Cerebellar cortex (tissue), 1 donor: ENCODE measurements at places on chromosomes 1 and 21.

GRCh38 chr1:7233646-7234470 lies 448.6 kb downstream of the CAMTA1 start:
- no peak for DNase-seq

GRCh38 chr1:145885738-145886287 lies at the start of gene ANKRD35:
ANKRD35 (minus strand) TSS chr1:145885866; CDS start chr1:145885758, 108 bp downstream.
- peak; percentile 87 for DNase-seq

DNA sequence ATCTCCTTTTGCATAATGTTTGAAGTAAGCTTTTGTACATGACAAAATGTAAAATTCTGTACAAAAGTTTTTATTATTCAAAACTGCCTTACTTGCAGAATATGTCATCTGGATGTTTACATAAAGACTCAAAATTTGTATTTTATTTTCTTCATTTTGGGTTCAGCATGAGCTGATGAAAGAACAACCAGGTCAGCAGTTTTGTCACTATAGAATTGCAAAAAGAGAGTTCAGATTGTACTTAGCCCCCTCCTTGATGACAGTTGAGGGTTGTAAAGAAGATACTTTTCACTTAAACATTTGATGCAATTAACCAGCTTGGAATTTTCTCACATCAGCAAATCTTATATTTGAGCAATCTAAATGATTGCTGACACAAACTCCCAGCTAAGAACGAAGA lies 669.3 kb downstream of the PLA2G4A start:
- DNase-seq: no peak

GRCh38 chr1:196543833-196544232 lies 64.4 kb downstream of the KCNT2 start:
- no peak for DNase-seq

DNA sequence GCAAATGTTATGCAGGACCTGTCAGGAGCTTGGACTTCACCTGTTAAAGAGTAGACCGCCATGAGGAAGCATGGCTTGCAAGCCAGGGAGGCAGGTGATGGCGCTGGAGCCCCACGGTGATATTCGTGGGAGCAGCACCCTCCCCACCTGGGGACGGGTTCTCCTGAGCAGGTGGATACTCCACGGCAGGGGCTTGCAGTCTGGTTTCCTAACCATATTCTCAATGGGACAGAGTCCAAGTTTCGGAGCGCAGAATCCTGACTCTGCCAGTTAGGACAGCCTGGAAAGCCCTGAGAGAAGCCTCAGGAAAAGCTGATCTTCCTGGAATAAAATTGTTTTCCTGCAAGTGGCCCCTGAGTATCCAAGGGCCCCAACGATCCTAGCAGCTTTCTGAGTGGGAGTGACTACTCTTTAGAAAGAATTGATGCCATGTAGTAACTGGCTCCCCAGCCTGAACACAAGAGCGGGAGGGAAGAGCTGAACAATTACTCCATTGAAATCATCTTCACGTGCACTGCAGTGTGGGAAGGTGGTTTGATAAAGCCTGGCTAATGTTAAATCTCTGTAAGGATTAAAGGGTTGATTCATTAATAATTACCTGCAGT lies 146.3 kb upstream of the RAB4A start:
- DNase-seq: peak; percentile 17

DNA sequence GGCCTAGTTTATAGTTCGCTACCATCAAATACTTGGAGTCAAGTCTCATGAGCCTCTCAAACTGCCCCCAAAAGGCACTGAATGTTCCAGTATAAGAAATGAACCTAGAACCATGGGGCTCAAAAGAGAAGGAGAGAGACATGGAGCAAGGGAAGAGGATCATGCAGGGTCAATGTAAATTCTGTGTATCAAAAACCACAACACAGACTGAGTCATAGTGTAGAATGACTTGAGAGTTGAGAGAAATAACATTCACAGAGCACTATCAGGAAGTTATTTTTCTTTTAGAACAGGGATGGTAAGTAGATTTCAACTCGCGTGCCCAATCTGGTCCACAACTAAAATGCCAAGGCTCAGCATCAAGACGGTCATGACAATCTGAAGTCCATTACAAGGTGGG lies 59.8 kb downstream of the GNG12 start:
- DNase-seq: no peak

- no peak for DNase-seq
Measured at GRCh38 chr1:147473733-147474049, 67.6 kb upstream of the BCL9 start.

DNA sequence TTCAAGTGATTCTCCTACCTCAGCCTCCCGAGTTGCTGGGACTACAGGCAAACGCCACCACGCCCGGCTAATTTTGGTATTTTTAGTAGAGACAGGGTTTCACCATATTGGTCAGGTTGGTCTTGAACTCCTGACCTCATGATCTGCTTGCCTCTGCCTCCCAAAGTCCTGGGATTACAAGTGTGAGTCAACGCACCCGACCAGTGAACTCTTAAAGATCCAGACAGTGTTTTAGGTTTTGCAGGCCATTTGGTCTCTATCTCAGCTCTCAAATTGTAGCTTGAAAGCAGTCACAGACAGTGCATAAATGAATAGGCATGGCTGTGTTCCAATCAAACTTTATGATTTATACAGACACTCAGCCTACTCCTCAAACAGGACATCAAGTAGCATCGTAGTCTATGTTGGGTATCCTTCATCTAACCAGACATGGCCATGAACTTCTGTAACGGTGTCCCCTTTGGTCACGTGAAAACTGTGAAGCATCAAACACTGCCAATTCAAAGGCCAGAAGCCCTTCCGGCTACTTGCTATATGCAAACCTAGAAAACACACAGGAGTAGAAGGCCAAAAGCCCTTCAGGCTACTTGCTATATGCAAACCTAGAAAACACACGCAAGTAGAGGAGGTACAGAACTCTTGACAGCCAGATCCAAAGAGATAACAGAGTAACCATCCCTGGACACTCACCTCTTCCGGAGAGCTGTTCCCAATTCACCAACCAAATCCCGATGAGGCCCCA lies 3.1 kb downstream of the FUCA1 start:
- no peak for DNase-seq

DNA sequence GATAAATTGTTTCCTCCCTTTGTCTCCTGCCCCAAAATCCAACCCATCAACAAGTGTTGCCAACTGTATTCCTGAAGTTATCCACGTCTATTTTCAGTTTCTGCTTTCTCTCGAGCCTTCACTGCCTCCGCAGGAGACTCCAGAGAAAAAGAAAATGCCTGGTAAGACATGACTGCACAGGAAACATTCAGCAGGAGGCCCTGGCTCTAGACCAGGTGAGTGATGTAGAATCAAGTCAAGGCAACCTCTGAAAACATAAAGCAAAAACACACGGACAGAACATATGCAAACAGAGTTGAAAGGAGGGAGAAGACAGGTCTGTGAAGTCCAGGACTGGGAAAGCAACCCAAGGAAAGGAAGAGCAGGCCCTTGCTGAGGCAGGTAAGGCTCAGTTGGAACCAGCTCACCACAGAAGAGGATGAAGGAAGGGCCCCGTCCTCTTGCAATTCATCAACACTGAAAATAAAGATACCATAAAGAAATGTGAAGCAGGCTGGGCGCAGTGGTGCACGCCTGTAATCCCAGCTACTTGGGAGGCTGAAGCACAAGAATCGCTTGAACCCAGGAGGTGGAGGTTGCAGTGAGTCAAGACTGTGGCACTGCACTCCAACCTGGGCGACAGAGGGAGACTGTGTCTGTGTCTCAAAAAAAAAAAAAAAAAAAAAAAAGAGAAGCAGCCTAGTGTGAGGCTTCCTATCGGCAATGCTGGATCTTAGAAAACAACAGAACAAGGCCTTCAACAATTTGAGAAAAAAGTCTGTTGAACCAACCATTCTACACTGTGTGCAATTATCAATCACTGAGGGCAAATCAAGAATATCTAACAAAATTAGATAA lies 8.8 kb downstream of the NOL9 start:
- DNase-seq: no peak

DNA sequence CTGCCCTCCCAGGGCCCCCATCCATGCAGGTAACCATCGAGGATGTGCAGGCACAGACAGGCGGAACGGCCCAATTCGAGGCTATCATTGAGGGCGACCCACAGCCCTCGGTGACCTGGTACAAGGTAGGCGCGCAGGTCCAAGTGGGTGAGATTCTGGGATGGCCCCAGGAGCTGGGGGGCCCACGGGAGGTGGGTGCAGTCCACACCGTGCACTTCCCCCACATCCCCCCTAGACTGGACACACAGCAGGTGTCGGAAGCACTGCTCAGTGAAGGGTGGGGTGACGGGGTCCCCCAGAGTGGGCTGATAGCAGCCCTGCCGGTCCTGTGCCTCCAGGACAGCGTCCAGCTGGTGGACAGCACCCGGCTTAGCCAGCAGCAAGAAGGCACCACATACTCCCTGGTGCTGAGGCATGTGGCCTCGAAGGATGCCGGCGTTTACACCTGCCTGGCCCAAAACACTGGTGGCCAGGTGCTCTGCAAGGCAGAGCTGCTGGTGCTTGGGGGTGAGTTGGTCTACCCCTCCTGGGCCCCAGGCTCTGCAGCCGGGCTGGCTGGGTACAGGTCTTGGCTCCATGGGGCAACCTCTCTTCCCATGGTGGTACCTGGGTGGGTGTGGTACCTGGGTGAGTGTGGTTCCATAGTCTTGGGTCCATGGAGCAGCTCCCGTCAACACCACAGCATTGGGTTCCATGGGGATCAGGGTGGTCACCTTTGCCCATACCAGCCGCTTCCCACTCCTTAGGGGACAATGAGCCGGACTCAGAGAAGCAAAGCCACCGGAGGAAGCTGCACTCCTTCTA lies 40.4 kb downstream of the TRIM11 start:
- DNase-seq: no peak

DNA sequence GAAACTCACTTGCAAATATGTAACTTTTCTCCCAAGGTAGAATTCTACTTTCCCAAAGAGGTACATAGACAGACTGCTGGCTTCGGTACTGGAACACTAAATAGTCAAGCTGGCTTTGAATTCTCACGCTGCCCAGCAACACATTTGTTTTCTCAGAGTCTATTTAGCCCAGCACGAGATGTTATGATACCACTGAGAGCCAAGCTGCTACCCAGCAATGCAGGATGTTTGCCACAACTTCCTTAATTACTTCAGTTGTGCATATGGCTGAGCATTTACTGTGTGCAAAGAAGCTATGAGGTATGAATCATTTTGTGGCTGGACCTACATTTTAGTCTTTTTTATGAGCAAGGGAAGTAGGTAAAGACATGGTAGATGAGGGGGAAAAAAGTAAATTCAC lies 793.2 kb downstream of the PLA2G4A start:
- peak; percentile 92 for DNase-seq

DNA sequence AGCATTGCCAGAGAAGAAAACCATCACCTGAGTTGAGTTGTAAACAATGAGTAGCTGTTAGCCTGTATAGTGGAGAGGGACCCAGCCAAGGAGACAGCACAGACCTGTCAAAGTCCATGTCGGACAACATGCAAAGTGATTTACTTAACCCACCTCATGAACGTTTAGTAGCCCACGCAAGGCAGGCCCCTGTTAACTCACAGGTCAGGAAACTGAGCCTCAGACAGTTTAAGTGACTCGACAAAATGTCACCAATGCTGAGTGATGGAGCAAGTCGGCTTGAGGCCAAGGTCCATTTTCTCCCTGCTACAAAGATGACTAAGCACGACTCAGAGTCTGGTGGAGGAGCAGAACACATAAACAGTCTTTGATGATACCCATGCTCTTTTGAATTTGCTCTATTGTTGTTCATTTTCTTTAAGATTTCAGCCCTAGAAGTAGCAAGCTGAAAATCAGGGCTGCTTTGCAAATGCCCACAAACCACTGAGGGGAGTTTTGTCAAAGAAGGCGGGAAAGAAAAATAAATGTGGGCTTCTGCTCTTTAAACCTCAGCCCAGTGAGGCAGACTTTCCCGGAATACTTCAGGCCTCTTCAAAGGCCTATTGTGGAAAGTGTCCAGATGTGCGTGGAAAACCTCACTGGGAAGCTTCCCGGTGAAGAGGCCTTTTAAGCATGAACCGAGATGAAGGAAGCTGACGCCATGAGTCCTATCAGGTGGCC lies 83.8 kb upstream of the HOOK1 start:
- DNase-seq: no peak

- no peak for DNase-seq
Measured at GRCh38 chr1:159932296-159933285, 7.3 kb upstream of the TAGLN2 start.

GRCh38 chr1:171884475-171884874 lies 43.2 kb downstream of the DNM3 start:
- no peak for DNase-seq

DNA sequence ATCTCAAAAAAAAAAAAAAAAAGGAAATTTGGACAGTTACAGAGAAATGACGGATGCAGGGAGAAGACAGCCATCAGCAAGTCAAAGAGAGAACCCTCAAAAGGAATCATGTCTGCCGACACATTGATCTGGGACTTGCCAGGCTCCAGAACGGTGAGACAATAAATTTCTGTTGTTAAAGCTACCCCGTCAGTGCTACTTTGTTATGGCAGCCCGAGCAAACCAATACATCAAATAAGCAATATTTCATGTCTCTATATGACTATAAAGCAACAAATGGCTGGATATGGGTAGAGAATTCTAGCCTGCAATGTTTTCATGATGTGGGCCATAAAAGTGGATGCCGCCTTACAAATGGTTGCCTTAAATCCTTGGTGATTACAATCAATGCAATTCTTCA lies 23.3 kb upstream of the FAM89A start:
- no peak for DNase-seq

DNA sequence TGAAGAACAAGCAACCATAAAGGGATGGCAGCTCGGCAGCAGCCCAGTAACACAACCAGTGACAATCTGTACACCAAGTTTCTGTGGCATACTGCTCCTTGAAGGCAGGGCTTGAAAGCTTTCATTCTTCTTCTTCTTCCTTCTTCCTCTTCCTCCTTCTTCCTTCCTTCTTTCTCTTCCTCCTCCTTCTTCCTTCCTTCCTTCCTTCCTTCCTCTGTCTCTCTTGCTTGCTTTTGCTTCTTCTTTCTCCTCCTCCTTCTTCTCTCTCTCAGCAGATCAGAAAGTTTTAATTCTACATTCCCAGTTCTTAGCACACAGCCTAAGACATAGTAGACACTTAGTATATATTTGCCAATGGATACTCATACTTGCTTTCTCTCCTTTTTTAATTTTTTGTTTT lies 95.9 kb downstream of the GLUL start:
- no peak for DNase-seq

DNA sequence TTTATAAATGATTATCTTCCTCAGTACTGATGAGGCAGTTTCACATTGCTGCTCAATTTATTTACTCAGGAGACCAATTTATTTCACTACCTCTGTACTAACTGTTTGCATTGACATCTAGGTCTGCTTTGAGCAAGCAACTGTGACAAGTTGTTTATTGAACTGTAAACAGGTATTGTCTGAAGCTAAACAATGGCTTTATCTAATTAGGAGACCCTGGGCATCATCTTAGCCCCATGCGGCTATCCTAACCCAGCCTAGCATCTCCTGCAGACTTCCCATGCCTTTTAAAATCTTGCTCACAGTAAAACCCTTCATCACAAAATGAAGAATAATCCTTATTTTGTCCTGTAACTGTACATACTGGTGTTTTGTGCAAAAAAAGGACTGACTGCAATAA lies 348.2 kb downstream of the RWDD3 start:
- DNase-seq: no peak

- peak; percentile 87 for DNase-seq
Measured at GRCh38 chr1:44505210-44505993, 100.3 kb downstream of the RNF220 start.

GRCh38 chr1:228368801-228369607 lies 37.6 kb downstream of the TRIM11 start:
- no peak for DNase-seq
